HepG2 (cell line): ENCODE measurements at places on chromosomes 16 and 17.

GRCh38 chr17:75061618-75062017 lies 14.6 kb downstream of the KCTD2 start:
- peaks cover 26% of the 10 kb centered on the region for H3K36me3 ChIP-seq
- H3K27me3 ChIP-seq: no peaks in the 10 kb centered on the region
- no peak overlapping the region for H3K4me3 ChIP-seq
- H3K27ac ChIP-seq: no peak overlapping the region
- H3K4me1 ChIP-seq: no peaks in the 10 kb centered on the region
- DNase-seq: no peak

- peaks cover 12% of the 10 kb centered on the region; the same call in 1 of the 3 replicates for H3K36me3 ChIP-seq
- H3K27me3 ChIP-seq: no peaks in the 10 kb centered on the region; the same call in 1 of the 2 replicates
- peak overlapping the region; percentile 100 for H3K27ac ChIP-seq
- peaks cover 55% of the 10 kb centered on the region for H3K4me1 ChIP-seq
Observed at GRCh38 chr16:1308036-1308976, 1.1 kb upstream of the UBE2I start.

GRCh38 chr17:59415397-59415796 lies 83.9 kb downstream of the YPEL2 start:
- no peaks in the 10 kb centered on the region for H3K36me3 ChIP-seq
- peaks cover 33% of the 10 kb centered on the region for H3K4me1 ChIP-seq
- H3K27ac ChIP-seq: no peak overlapping the region
- H3K4me3 ChIP-seq: no peak overlapping the region
- no peak for DNase-seq
- no peaks in the 10 kb centered on the region for H3K27me3 ChIP-seq

GRCh38 chr16:4522051-4522581 lies 16.5 kb downstream of the CDIP1 start:
- no peak overlapping the region for H3K27ac ChIP-seq
- H3K36me3 ChIP-seq: peaks cover 34% of the 10 kb centered on the region; the same call in 2 of the 3 replicates
- H3K4me3 ChIP-seq: no peak overlapping the region
- H3K27me3 ChIP-seq: no peaks in the 10 kb centered on the region

DNA sequence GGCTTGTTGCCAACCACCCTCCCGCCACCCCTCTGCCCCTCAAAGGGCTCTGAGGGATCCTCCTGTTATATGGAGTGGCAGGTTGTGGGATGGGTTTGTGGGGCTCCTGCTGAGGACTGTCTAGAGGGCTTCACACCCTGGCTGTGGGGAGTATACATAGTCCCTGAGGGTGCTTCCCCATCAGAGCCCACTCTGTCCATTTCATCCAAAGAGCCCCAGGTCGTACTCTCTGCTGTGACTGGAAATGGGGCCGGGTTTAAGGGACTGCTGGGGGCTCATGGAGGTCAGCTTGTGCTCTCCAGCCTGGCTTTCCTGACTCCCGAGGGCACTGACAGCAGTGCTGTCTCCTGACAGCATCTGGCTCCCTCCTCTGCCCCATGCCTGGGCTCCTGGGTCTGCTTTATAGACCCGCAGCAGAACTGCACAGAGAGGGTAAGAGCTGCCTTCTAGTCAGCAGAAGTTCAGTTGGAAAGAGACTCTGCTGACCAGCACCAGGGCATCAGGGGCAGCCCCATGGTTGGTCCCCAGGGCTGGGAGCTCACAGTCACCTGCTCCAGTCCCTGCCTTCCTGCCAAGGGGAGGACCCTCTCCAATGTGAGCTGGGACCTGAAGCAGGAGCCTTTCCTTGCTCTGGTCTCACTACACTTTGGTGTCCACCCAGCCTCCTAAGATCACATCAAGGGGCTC lies 17.8 kb upstream of the TNS4 start:
- peaks cover 65% of the 10 kb centered on the region for H3K4me1 ChIP-seq
- no peak overlapping the region for H3K27ac ChIP-seq
- no peaks in the 10 kb centered on the region for H3K36me3 ChIP-seq
- H3K27me3 ChIP-seq: no peaks in the 10 kb centered on the region

DNA sequence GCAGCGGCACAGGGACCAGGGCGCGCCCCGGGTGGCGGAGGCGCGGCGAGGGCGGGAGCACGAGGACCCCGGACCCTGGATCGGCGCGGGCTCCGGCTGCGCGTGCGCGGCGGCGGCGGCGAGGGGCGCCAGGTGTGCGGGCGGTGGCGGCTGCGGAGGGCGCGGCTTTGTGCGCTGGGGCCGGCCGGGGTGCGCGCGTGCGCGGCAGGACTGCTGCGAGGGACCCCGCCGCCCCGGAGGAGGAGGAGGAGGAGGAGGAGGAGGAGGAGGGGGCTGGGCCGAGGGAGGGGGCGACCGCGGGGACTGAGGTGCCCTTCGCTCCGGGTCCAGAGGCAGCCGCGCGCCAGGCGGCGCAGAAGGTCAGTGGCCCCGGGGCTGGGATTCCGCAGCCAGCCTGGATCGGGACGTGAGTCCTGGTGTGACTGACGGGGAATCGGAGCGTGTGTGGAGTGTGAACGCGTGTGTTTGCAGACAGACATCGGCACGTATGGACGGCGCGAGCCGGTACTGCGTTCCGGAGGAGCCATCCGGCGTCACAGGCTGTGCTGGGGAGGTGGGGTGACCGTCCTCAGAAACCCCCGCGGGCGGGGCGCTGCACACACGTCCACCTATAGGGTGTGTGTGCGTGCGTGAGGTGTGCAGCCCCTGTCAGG lies 19.5 kb upstream of the RAP1GAP2 start:
- DNase-seq: peak; percentile 34
- H3K4me3 ChIP-seq: peak overlapping the region; percentile 34; the same call in 1 of the 2 replicates
- H3K4me1 ChIP-seq: peaks cover 9% of the 10 kb centered on the region; the same call in 1 of the 2 replicates

DNA sequence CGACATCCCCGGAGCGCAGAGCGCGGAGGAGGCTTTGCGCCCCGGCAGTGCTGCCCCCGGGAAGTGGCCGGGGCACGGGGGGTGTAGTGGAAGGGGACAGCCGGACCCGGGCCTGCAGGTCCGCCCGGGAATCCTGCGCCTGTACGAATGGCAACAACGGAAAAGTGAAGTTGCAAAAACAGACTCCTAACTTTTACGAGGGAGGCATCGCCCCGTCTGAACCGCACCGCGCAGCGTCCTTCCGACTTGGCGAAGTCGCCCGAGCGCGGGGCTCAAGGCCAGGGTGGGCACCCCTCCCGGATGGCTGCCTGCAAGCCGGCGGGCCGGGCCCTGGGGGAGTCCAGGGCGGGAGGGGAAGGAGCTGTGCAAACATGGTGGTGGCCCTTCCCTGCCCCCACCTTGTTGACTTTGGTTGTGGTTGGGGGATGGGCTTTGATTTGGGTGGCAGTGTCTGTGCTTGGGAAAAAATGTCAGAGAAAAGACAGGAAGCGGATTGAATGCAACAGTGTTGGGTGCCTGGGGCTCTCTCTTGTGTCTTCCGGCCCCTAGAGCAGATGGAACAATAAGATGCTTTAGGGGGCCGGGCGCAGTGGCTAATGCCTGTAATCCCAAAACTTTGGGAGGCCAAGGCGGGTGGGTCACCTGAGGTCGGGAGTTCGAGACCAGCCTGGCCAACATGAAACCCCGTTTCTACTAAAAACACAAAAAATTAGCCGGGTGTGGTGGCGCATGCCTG lies 675 bp downstream of the RNF213 start:
- H3K4me1 ChIP-seq: peaks cover 50% of the 10 kb centered on the region
- peak overlapping the region; percentile 89 for H3K4me3 ChIP-seq
- peak overlapping the region; percentile 94 for H3K27ac ChIP-seq
- DNase-seq: peak; percentile 90
- no peaks in the 10 kb centered on the region for H3K27me3 ChIP-seq

DNA sequence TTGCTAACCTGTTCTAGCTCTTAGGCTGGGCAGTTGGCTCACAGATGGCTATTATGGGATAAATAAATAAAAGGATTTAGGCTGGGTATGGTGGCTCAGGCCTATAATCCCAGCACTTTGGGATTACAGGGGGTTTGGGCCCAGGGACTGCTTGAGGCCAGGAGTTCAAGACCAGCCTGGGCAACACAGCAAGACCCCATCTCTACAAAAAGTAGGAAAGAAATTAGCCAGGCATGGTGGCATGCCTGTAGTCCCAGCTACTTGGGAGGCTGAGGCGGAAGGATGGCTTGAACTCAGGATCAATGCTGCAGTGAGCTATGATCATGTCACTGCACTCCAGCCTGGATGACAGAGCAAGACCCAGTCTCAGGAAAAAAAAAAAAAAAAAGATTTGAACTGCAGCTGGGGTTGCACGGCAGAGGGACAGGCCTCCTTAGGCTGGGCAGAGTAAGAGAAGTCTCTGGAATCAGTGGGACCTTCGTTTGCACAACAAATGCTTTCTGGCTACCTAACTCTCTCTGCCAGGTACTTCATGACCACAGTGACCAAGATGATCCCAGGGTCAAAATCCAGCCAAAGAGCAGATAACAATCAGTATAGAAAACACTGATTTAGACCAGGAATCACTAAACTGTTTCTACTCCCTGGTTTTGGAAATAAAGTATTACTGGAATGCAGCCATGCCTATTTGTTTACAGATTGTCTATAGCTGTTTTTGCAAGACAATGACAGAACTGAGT lies 6.8 kb downstream of the RUSF1 start:
- DNase-seq: peak; percentile 55
- no peaks in the 10 kb centered on the region for H3K27me3 ChIP-seq
- peak overlapping the region; percentile 1 for H3K27ac ChIP-seq
- H3K4me3 ChIP-seq: no peak overlapping the region

DNA sequence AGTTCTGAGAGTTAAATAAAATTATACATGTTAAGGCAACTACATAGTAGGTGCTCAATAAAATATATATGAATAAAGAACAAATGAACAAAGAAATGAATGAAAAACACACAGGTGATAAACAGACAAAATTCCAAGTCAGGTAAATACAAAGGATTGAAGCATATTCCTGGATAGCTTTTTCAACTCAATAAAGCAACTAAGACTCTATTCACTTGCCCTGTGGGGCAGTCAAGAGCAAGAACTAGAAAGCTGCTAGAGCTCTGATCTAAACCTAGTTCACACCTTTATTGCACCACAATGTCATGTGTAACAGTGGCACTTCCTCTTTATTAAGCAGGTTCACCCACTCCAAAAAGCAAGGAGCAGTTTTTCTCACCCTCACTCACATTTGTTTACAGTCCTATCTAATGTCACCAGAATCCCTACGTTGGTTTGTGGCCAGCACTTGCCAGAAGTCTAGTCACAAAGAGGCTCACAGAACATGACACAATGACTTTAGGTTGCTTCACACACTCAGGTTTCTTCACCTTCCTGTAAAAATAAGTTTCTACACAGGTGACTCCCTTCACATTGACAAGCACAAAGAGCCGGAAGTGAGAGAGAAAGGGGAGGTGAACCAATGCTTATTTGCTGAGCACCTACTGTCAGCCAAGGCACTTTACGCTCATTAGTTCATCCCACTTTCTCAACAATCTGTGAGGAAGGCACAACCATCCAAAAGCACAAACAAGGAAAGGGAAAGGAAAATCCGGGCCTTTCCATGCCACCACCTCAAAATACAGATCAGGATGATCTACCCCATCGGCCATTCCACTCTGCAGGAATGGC lies 70.8 kb downstream of the XPO6 start:
- peaks cover 9% of the 10 kb centered on the region for H3K36me3 ChIP-seq
- peak; percentile 10 for DNase-seq
- no peaks in the 10 kb centered on the region for H3K4me1 ChIP-seq
- H3K4me3 ChIP-seq: no peak overlapping the region
- H3K27me3 ChIP-seq: no peaks in the 10 kb centered on the region

GRCh38 chr16:20393801-20394577 lies 10.5 kb downstream of the PDILT start:
- no peak for DNase-seq
- no peaks in the 10 kb centered on the region for H3K27me3 ChIP-seq
- peaks cover 49% of the 10 kb centered on the region for H3K4me1 ChIP-seq
- no peak overlapping the region for H3K4me3 ChIP-seq
- H3K36me3 ChIP-seq: no peaks in the 10 kb centered on the region

DNA sequence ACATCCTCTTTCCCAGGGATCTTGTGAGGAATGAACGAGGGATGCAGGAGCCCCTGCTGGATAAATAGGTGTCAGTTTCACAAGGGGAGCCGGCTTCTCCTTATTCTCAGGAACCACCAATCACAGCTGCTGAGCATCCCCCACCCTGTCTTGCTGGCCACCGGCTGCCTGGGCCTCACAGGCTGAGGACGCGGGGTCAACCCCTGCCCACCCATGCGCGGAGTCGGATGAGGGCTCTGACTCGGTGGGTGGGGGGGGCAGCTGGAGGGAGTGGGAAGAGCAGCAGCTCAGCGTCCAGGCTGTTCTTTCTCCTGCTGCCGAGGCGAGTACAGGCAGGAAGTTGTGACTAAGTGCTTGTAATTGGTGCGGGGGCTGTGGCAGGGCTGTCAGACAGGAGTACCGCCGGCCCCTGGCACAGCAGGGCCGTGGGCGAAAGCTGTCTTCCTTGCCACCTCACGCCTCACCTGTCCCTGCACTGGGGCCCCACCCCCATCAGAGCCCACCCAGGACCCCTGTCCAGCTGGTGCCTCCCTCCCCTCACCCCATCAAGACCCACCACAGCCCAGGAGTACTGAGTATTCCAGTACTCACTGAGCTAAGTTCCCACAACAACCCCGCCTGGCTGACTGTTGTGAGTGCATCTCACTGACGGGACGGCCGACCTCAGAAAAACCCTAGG lies 11.0 kb upstream of the DPEP1 start:
- peaks cover 22% of the 10 kb centered on the region for H3K27me3 ChIP-seq
- H3K4me3 ChIP-seq: peak overlapping the region; percentile 6; the same call in 1 of the 2 replicates
- H3K27ac ChIP-seq: no peak overlapping the region
- H3K36me3 ChIP-seq: no peaks in the 10 kb centered on the region

DNA sequence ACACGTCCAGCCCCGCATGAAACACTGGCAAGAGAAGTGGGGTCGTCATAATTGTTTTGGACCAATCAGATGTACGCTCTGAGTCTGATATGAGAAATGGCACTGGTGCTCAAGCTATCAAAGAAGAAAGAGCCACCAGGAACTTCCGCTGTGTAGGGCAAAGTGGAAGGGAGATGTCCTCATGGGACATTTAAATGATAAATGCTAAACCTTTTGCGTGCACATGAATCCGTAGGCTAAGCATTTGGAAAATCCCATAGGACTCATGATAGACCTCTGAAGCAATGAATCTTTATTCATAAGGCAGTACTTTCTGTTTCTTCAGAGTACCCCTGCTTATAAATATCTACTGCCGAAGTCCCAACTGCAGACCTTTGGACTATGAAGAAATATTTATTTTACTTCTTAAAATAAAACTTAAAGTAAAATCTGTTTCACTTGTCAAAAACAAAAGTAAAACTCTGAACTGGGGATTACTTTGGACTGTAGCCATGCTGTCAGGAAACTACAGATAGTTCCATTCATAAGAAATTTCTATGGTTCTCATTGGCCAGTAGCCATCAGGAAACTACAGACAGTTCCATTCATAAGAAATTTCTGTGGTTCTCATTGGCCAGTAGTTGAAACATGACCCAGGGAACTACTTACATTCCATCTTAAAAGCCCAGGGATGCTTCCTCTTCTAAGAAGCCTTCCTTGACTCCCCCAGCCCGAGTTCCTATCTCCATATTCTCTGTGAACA lies 335.1 kb downstream of the HS3ST4 start:
- no peaks in the 10 kb centered on the region for H3K4me1 ChIP-seq
- no peaks in the 10 kb centered on the region for H3K36me3 ChIP-seq
- H3K27ac ChIP-seq: no peak overlapping the region
- DNase-seq: no peak
- H3K27me3 ChIP-seq: no peaks in the 10 kb centered on the region
